ENCODE measurements at places on chromosomes 16 and 17.

DNA sequence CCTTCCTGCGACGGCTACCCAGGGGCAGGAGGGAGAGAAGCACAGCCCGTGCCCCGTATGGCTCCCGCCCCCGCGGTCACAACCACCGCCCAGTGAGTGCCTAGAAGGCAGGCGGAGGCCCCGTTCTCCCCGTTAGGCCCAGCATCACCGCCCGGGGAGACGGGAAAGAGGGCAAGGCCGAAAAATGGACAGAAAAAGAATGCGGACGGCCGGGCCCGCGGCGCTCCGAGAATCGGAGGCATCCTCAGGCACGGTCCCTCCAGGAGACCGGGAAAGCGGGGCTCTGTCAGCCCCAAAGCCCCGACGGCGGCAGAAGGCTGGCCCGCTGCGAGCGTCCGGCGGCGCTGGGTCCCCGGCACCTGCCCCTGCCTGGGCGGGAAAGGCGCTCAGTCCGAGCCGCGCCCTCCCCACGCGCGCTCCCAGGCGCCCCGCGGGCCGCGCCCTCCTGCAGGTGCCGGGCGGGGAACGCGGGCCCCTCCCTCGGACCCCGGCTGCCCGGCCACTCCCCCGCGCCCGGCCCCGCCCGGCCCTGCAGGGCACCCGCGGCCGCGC lies 407 bp downstream of the MCRIP1 start:
- no peak for DNase-seq

GRCh38 chr16:11946433-11946832 lies 4.6 kb upstream of the NPIPB2 start:
- DNase-seq, result no peak

- DNase-seq, result no peak
Observed at GRCh38 chr17:18190628-18191235, 7.1 kb downstream of the ALKBH5 start.

- no peak for DNase-seq
Observed at GRCh38 chr17:75694536-75694935, 26.7 kb upstream of the ITGB4 start.

GRCh38 chr16:56347166-56347565 lies 78.2 kb downstream of the AMFR start:
- no peak for DNase-seq

- DNase-seq, result no peak
Observed at GRCh38 chr16:20916942-20917341, 16.4 kb downstream of the LYRM1 start.

DNA sequence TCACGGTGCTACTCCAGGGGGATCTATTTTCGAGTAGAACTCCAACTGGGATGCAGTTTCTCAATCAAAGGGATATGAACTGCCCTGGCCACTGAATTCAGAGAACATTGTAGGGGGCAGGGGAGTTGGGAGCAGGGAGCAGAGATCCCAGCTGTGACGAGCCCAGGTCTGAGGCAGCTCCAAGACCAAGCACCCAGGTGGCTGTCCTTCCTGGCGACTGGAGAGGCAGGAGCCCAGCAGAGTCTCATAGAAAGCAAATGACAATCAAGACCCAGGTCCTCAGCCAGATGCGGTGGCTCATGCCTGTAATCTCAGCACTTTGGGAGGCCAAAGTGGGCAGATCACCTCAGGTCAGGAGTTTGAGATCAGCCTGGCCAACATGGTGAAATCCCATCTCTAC lies 60.1 kb downstream of the TK2 start:
- no peak for DNase-seq

DNA sequence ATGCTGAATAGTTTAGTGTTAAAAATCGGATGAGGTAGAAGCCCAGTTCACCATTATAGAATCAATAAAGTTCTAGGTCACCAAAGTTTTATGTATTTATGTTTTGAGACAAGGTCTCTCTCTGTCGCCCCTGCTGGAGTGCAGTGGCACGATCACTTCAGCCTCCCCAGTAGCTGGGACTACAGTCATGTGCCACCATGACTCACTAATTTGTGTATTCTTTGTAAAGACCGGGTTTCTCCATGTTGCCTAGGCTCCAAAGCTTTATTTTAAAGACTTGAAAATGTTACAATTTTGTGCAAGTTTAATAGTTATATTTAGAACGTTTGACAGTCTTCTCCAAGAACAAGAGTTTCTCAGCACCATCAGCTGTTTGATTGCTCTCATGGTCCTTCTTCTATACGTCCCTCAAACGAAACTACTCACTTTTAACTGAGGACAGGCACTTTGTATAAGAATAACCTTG lies 32.1 kb downstream of the NDE1 start:
- DNase-seq, result no peak

DNA sequence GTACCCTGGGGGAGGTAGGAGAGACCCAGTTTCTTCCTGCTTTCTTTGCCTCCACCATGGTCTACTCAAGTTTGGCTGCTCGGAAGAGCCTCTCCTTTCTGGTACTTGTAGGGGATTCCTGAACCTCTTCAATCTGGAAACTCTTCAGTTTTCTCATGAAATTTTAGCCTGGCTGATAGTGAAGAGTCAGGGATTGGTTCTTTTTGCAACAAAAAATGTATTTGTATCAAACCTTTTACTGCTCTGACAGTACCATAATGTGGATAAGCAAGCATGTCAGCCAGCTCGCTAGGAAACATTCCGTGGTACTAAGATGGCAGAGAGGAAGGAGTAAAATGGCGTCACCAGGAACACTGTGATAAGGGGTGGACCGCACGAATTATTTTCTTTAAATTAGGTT lies 55.4 kb downstream of the NUP93 start:
- no peak for DNase-seq

All from activated CD4-positive, alpha-beta T cell treated with anti-CD3 and anti-CD28 coated beads, Interleukin-2, amount 50 U/mL, for 24 hours (primary cell).